Foreskin keratinocyte (primary cell): ENCODE measurements at places on chromosomes 2 and 18. TPM values are rescaled to one million over a fixed set of nuclear protein-coding genes. Genes with fewer than 3 reads are reported as not detected.

Gene ITGA4
- polyA plus RNA-seq, result 0.26 and 0.75 TPM in 2 replicates

Gene NFATC1
- polyA plus RNA-seq, result 4.3 and 6.8 TPM in 2 replicates

Gene TACR1
- polyA plus RNA-seq, result not detected in 2 replicates

Gene TUBA3E
- polyA plus RNA-seq, result not detected in 2 replicates

Gene MAL
- polyA plus RNA-seq, result not detected in 2 replicates

Gene G6PC2
- polyA plus RNA-seq, result not detected in 2 replicates

Gene SRSF7
- polyA plus RNA-seq, result 231 and 250 TPM in 2 replicates

Gene CNTNAP5
- not detected in 2 replicates for polyA plus RNA-seq

Gene TFCP2L1
- polyA plus RNA-seq, result 3.3 and 3.5 TPM in 2 replicates

Gene SERPINB5
- polyA plus RNA-seq, result 157 and 172 TPM in 2 replicates

Gene EFR3B
- polyA plus RNA-seq, result 0.07 and 0.12 TPM in 2 replicates

Gene IL1F10
- 0.12 TPM in 1 of 2 replicates, not detected in the other for polyA plus RNA-seq

Gene FAM237A
- not detected in 2 replicates for polyA plus RNA-seq

Gene KCNK3
- not detected in 2 replicates for polyA plus RNA-seq

Gene ICA1L
- 0.31 and 0.62 TPM in 2 replicates for polyA plus RNA-seq

Gene EML6
- 0.16 and 0.36 TPM in 2 replicates for polyA plus RNA-seq

Gene MARCHF4
- 13.1 and 14.9 TPM in 2 replicates for polyA plus RNA-seq

Gene CD28
- not detected in 2 replicates for polyA plus RNA-seq

Gene REG1B
- polyA plus RNA-seq, result not detected in 2 replicates

Gene DDX18
- polyA plus RNA-seq, result 23.6 and 30.0 TPM in 2 replicates

Gene LRATD1
- 4.9 and 5.1 TPM in 2 replicates for polyA plus RNA-seq

Gene LIMS3
- polyA plus RNA-seq, result 0.08 and 0.17 TPM in 2 replicates

Gene DOCK10
- 1.9 and 2.3 TPM in 2 replicates for polyA plus RNA-seq

Gene KIAA1328
- polyA plus RNA-seq, result 1.9 and 2.1 TPM in 2 replicates

Gene PJVK
- polyA plus RNA-seq, result 0.75 and 1.3 TPM in 2 replicates

Gene FZD7
- polyA plus RNA-seq, result 1.2 and 1.3 TPM in 2 replicates

Gene TAF4B
- 1.2 and 1.8 TPM in 2 replicates for polyA plus RNA-seq

Gene KCNF1
- 0.02 and 0.07 TPM in 2 replicates for polyA plus RNA-seq

Gene TYMS
- polyA plus RNA-seq, result 75.9 and 127 TPM in 2 replicates

Gene C1D
- polyA plus RNA-seq, result 22.1 and 26.2 TPM in 2 replicates

Gene MRPL30
- polyA plus RNA-seq, result 25.3 and 30.2 TPM in 2 replicates

Gene IFIH1
- 12.1 and 14.5 TPM in 2 replicates for polyA plus RNA-seq

Gene CAVIN2
- polyA plus RNA-seq, result 1.8 and 2.6 TPM in 2 replicates

Gene POTEJ
- polyA plus RNA-seq, result not detected in 2 replicates

Gene UGGT1
- polyA plus RNA-seq, result 10.9 and 13.2 TPM in 2 replicates

Gene GLI2
- polyA plus RNA-seq, result 0.18 TPM in 1 of 2 replicates, not detected in the other

Gene VAMP8
- 286 and 294 TPM in 2 replicates for polyA plus RNA-seq

Gene PXDN
- 26.9 and 28.0 TPM in 2 replicates for polyA plus RNA-seq

Gene RIT2
- polyA plus RNA-seq, result not detected in 2 replicates

Gene HAAO
- 0.47 and 0.57 TPM in 2 replicates for polyA plus RNA-seq

Gene SGPP2
- 0.01 and 0.03 TPM in 2 replicates for polyA plus RNA-seq
